AG04450 (cell line): ENCODE measurements at places on chromosomes 11 and 22.
A peak's percentile ranks its signal among the peaks of the same experiment; 100 is the strongest.

GRCh38 chr11:9905960-9906791, 242.3 kb downstream of the SWAP70 start:
- peak; percentile 79 for DNase-seq

DNA sequence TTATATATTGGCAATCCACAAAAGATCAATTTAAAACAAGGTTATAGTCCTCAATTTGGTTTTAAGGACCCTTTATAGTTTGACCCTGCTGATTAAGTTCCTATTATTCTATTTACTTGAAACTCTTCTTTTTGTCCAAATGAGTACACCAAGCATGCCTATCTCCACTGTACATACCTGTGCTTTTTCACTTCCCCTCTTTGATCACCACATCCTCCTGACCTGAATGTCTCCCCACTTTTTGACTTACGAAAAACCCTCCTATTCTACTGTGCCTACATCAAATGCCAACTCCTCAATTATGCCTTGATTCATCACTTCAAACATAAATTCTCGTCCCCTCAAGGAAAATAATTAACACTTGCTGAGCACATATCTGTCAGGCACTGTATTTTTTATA, 113.5 kb downstream of the SOX6 start:
- DNase-seq = no peak

DNA sequence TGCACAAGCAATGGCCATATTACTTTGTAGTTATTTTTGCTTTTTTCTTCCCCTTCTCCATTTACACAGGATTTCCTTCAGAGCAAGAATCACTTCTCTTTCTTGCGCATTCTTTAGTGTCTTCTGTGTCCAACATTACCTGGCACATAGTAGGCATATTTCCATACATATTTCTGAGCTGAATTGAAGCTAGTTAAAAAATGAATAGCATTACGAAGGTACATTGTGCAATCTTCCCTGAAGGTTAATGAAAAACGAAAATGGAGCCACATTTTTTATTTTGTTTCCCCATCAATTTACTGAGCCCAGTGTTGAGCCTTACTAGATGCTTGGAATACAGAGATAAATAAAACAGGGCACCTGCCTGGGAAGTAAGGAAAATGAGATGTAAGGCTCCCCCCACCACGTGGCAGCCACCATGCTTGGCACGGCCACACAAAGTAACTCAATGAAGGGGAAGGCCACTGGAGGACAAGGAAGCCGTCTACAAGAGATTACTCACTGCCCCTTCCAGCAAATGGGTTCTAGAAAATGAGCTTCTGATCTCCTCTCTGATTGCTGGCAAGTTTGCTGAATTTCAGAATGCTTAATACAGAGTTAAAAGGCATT, 381.9 kb downstream of the LARGE1 start:
- no peak for DNase-seq

DNA sequence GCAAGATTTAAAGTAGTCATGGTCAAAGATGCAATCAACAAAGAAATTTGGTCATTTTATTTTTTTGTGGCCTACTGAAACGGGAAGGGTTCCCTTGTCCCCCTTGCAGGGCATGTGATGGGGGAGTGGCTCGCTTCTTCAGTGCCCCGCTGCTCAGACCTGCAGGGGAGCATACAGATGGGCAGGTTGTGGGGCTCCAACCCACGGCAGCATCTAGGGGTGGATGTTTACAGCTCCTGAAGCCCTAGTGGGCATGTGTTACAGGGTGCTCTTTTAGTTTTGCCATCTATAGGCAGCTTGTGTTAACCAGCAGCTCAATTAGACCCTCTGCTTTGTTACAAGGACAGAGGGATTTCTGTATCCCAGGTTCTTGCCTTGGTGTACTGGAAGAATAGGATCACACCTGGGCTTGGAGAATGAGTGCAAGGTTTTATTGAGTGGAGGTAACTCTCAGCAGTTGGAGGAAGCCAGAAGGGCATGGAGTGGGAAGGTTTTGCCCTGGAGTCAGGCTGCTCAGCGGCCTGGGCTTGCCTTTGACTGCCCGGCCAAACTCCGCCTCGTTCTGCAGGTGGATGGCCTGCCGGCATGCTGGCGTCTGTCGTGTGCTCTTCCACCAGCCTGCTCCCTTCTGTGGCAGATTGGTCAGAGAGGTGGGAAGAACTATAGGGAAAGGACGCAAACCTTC, 9.4 kb downstream of the GSTP1 start:
- DNase-seq = no peak

DNA sequence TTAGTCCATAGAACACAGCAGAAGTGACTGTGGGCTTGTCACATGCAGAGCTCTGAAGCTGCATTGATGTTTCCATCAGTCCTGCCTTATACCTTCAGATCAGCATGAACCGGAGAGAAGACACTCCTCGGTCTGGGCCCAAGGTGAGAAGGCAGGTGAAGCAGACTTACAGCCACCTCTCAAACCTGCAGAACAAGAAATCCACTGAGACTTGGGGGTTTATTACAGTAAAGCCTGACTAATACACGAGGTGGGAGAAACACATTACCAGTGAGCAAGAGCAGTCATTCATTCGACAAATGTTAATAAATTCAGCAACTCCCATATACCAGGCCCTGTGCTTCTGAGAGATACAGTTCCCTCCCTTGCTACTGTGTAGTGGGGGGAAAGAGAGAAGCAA, 279.0 kb downstream of the DDX10 start:
- DNase-seq = no peak

- DNase-seq = no peak
Measured at GRCh38 chr11:119447664-119448242, 24.8 kb upstream of the THY1 start.
